Non-pigmented ciliary epithelial cell (primary cell): ENCODE measurements at places on chromosomes 5 and 9.
A peak's percentile ranks its signal among the peaks of the same experiment; 100 is the strongest.

- no peak for DNase-seq
Measured at GRCh38 chr5:107389775-107390148, 281.0 kb downstream of the EFNA5 start.

DNA sequence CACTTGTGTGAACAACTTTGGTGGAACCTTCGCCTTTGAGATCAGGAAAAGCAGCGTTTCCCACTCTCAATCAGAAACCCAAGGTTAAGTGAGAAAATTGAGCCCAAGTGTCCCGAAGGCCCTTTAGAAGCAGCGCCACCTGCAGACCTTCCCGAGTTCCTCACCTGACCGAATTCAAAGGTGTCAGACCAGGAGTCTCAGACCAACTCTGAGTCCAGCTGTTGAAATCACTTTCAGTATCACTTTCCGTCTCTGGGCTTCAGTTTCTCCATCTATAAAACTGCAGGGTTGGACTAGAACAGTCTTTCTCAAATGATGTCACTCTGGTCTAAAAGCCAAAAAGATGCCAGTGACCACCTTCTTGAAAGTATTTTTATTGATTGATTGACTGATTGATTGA, 31.7 kb upstream of the GRHPR start:
- DNase-seq: no peak

- no peak for DNase-seq
Measured at GRCh38 chr9:133275105-133276000, at the start of gene ABO. TSS of gene ABO (minus strand) at chr9:133275201.

DNA sequence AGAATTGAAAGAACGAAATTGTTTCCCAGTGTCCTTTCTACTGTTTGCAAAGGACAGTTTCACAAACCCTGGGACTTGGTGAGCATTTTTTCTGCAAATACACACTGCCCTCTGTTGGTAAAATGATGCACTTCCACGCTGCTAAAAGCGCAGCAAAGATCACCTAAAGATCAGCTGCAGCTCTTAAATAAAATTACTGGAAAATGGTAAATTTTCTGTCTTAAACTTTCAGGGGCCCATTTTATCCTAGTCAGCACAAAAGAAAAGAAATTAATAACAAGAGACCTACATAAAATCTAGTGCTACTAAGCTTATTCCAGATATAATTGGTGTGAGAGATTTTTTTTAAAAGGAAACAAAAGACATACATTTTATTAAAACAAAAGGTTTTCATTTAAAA, 566.0 kb downstream of the CAAP1 start:
- DNase-seq: peak; percentile 49

DNA sequence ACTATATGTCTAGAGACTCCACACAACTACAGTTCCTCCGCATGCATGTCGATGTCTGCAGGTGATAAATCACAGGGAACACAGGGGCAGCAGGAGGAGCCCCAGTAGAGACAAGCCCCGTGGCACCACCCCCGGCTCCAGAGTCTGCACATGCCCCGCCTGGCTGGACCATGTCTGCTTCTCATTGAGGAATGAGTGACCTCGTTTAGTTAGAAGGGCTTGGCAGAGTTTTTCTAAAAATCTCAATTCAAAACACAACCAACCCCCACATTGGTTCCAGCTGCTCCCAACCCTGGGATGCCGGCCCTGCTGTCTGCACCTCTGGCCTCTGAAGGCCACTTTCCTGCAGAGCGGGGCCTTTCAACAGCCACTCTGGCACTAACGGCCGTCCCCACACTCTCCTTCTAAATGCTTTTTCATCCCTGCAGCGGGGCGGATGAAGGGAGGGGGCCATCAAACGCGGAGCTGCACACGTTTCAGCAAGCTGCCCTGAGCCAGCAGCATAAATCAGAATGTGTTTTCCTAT, 106.3 kb downstream of the ROR2 start:
- DNase-seq: no peak

DNA sequence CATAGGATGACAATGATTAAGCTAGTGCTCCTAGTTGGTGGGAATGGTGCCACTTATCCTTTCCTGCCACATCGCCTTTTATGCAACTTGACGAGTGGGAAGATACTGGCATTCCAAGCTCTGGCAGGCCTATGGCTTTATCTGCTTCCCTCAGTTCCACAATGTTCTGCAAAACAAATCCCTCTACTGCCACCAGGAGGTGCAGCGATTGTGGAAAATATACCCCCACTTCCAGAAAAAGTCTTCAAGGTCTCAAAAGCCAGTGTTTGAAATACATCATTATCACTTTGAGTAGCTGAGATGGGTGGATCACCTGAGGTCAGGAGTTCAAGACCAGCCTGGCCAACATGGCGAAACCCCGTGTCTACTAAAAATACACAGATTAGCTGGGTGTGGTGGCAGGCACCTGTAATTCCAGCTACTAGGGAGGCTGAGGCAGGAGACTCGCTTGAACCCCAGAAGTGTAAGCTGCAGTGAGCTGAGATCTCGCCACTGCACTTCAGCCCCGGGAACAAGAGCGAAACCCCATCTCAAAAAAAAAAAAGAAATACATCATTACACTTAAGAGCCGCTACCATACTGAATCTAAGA, 3.4 kb downstream of the CLINT1 start:
- DNase-seq: no peak

DNA sequence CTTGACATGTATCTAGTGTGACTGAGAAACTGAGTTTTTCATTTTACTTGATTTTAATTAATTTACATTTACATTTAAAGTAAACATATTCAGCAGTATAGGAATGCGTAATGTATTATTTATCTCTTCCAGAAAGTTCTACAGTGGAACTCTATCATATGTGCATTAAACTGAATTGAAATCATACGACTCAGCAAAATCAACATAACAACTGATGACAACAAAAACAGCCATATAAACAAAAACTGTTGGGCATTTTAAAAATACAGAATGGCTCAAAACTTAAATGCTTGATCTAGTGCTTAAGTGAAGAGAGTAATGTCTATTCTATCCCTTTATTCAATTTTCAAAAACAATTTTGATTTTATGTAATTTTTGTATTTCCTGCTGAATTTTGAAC, 134.4 kb downstream of the TRPM3 start:
- no peak for DNase-seq

DNA sequence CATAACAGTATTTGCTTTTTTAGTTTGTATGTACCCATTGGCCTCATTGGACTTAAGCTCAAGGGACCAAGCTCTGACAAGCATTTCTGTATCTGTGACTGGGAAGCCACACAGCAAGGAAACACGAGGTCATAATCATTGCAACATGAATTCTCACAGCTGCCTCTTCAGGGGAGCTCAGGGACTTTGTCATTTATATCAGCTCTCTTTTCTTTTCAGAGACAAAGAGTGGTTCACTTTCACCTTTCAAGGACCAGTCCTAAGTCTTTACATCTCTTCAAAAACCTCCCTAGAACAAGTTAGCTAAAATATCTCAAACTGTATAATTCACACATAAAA, 58.6 kb downstream of the ADAMTS12 start:
- DNase-seq: no peak

GRCh38 chr9:91306296-91306630, 55.5 kb downstream of the AUH start:
- DNase-seq: no peak

GRCh38 chr5:143749581-143750205, 62.3 kb upstream of the HMHB1 start:
- DNase-seq: no peak

DNA sequence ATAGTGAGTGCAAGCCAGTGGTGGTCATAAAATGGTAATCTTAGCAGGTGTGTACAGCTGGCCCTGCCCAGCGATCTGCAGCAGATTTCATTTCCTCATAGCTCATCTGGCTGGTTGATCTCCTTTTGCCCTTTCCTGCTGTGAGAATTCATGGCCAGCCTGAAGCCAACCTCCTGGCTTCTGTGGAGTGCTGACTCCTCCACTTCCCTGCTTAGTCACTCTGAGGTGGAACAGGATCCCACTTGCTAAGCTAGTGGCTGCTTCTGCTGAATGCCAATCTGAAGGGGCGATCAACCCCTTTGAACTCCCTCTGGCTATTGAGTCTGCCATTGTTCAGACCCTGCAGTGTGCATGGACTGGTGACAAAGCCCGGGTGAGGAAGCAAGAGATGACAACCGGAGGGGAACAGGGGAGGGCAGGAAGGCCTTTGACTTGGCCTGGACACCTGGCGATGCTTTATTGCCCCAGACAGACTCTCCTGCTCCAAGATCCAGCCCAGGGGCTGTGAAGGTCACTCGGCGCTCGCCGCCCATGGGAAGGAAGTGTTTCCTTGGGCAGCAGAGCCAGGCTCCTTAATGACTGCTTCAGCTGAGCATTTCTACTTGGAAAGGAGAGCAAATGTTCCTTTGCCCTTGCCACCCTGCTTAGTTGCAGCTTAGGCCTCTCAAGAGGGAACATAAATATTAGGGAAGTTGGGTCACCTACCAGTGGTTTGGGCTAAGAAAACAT, 341.1 kb downstream of the ZSWIM6 start:
- DNase-seq: no peak

DNA sequence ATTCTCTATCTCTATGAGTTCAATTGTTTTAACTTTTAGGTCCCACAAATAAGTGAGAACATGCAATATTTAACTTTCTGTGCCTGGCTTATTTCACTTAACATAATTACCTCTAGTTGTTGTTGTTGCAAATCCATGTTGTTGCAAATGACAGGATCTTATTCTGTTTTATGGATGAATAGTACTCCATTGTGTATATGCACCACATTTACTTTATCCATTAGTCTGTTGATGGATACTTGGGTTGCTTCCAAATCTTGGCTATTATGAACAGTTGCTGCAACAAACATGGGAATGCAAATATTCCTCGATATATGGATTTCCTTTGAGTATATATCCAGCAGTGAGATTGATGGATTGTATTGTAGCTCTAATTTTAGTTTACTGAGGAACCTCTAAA, 36.3 kb downstream of the MEGF9 start:
- DNase-seq: no peak

DNA sequence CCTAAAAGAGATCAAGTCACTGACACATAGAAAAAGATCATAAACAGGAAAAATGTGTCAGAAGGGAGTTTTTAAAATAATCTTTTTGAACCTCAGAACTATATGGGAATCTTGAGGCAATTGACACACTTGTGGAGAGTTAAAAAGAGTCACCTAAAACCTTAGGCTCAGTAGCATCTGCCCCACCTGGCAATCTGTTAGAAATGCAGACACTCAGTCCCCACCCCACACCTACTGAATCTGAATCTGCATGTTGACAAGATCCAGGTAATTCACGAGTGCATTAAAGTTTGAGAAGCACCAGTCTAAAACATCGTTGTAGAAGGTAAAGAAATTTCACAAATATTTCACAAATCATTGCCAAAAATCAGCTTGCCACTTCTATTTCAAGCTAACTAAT, 388.3 kb downstream of the NR2F1-AS1 start:
- no peak for DNase-seq

DNA sequence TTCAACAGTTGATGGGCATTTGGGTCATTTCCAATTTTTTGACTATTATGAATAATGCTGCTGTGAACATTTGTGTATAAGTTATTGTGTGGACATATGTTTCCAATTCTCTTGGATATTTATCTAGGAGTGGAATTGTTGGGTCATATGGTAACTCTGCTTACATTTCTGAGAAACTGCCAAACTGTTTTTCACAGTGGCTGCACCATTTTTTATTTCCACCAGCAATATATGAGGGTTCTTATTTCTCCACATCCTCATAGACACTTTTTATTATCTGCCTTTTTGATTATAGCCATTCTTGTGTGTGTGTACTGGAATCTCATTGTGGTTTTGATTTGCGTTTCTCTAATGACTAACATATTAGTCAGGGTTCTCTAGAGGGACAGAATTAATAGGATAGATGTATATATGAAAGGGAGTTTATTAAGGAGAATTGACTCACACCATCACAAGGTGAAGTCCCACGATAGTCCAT, 14.7 kb upstream of the MED27 start:
- peak; percentile 65 for DNase-seq

GRCh38 chr9:29214154-29214689, 1640.9 kb upstream of the C9orf72 start:
- no peak for DNase-seq

GRCh38 chr9:89886281-89886700, 281.5 kb downstream of the GADD45G start:
- DNase-seq: no peak

GRCh38 chr5:179472174-179472573, 78.2 kb upstream of the RUFY1 start:
- DNase-seq: no peak

GRCh38 chr9:116985596-116985995, 298.5 kb downstream of the TRIM32 start:
- no peak for DNase-seq

DNA sequence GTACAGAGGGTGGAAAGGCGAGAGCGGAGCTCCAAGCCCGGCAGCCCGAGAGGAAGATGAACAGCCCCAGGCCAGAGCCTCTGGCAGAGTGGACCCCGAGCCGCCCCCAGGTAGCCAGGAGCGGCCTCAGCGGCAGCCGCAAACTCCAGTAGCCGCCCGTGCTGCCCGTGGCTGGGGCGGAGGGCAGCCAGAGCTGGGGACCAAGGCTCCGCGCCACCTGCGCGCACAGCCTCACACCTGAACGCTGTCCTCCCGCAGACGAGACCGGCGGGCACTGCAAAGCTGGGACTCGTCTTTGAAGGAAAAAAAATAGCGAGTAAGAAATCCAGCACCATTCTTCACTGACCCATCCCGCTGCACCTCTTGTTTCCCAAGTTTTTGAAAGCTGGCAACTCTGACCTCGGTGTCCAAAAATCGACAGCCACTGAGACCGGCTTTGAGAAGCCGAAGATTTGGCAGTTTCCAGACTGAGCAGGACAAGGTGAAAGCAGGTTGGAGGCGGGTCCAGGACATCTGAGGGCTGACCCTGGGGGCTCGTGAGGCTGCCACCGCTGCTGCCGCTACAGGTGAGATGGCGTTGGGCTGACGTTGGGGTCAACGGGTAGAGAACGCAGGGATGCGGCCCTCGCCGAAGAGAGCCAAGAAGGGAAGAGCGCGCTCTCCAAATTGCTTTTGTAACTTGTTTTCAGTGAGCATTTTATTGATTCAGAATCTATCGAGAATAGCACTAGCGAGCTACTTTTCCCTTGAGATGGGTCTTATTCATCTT, at the start of gene PTGER4:
TSS of gene PTGER4 (plus strand) at position 3 of the 769 bp plus-strand sequence. CDS start 1,079 bp downstream, outside the sequence.
- DNase-seq: no peak

DNA sequence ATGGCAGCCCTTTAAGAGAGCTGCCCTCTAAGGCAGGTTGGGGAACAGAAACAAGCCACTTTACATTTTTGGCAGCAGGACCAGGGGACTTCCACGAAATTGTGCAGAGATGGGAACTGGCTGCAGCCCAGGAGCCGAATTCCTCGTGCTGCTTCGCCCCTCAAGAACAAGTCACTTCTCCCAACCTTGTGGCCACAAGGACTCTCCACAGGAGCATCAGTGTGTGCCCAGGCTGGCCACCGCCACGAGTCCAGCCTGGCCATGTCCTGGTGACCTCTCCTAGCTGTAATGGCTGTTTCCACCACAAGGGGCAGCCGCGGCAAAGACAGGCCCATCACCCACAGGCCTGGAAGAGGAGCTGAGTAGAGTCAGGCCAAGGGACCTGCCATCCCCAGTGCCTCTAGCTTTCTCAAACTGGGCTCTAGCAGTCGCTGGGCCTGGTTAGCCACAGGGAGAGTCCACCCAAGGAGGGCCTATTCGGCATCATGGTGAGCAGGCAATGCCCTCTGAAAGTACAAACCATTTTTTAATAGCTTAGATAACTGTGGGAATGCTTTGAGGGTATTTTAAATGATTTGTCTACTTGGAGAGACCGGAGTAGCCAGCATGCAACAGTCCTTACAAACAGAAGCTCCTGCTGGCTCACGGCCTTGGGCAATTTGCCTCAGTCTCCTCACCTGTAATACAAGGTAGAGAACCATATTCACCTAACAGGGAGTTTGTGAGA, 129.0 kb downstream of the COL23A1 start:
- DNase-seq: no peak
